ENCODE measurements at places on chromosomes 11 and 22.

GRCh38 chr11:110728476-110728875 is 16.2 kb upstream of the ARHGAP20 start:
- no peak for DNase-seq

GRCh38 chr22:43185860-43186261 is 1.1 kb downstream of the TTLL12 start:
- DNase-seq, result peak; percentile 63

DNA sequence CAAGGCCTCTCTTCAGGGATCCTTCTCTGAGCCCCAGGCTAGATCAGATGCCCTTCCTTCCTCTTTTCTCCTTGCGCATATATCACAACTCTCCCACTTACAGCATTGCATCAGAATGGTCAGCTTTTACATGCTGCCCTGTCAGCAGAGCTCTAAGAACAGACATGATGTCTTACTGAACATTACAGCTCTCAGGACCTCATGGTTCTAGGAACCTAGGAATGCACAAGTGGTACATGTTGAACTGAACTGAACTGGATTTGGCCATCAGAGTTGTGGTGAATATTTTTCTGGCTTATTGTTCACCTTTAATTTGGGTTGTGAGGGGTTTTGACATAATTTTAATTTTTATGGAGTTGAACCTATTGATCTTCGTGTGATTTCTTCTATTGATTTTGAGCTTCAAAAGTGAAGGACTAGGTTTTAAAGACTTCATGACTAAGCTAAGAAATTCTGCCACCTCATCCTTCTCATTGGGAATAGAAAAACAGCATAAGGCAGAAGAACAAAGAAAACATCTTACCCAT is 37.7 kb upstream of the SPON1 start:
- no peak for DNase-seq

GRCh38 chr22:39429916-39430575 is 26.8 kb upstream of the MGAT3 start:
- DNase-seq, result no peak

DNA sequence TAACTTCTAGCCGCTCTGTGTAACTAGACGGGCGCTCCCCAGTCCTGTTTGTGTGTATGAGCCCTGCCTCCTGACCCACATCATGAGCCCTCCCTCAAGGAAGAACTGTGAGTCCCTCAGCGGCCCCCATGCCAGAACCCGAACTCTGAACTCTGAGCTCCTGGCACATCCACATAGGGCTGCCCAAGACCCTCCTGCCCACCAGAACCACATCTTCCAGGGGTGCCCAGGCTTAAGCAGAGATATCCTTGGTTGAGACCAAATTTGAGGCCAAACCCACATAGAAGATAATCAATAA is 3.0 kb downstream of the TRIM29 start:
- no peak for DNase-seq

DNA sequence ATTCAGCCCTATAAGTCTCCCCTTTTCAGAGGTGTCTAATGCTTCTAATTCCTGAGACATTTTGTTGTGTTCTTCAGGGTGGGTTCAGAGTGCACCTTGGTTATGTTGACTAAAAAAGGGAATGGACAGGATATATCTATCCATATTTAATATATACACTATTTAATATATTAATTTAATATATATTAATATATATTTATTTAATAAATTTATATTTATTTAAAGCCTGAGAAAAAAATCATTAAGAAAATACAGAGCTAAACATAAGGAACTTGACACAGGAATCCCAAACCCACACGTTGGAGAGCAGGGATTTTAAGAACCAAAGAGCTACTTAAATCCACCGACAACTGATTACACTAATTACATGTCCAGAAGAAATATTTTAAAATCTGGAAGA is 674.2 kb upstream of the KIRREL3 start:
- DNase-seq, result no peak

GRCh38 chr11:19244621-19245020 is 3.9 kb upstream of the E2F8 start:
- DNase-seq, result no peak

GRCh38 chr11:125075900-125076317 is 12.8 kb downstream of the SLC37A2 start:
- no peak for DNase-seq

DNA sequence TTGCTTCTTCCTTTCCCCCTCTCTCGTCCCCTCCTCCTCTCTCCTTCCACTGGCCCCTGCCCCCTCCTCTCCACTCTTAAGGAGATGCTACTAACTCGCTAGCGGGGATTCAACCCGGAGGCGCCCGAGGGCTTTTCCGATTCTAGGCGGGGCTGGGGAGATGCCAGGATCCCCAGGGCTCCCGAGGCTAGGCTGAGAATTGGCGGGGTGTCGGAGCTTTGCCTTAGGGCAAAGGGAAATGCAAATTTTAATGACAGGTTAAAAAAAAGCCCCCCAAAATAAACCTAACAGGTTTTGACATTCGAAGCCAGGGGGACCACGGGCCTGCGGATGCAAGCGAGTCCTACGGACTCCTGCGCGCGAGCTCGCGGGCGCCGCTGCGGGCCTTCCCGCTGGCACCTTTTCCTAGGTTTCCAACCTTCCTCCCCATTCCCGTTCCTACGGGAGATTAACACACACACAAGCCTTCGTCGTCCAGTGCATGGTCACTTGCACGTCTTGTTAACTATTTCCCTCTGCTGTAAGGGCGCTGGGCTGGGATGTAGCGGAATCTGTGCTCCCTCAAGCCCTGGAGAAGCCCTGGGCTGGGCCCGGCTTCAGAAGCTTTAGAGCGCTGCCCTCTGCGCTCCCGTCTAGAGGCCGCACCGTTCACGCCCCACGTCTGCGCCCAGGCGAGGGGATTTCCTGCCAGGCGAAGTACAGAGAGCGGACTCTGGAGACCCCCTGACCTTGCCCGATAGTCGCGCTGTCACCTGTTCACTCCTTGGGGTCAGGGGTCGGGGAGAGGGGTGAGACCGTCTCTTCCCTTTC is 729 bp upstream of the ALX4 start:
- peak; percentile 12 for DNase-seq

GRCh38 chr11:64531906-64532312 is 59.1 kb upstream of the SLC22A12 start:
- peak; percentile 13 for DNase-seq

GRCh38 chr11:120932305-120932915 is 91.5 kb upstream of the TBCEL start:
- DNase-seq, result peak; percentile 26

- DNase-seq, result no peak
Measured at GRCh38 chr22:30289980-30290313, 642 bp upstream of the CASTOR1 start.

DNA sequence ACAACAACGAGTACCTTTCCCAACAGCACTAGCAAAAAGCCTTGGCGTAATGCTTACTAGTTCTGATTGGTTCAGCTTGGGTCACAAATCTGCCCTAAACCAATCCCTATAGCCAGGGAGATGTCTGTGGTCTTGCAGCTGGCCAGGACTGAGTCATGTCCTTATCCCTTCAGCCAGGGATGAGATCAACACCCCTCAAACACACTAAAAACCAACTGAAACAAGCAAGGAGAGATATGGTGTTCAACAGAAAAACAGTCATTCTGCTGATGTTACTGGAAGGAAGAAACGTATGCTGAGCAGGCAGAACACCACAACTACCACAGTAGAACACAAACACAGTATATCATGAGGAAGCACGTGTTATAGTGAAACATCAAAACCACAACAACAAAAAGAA is 375.6 kb downstream of the LARGE1 start:
- no peak for DNase-seq

GRCh38 chr22:36923131-36923788 is 9.8 kb downstream of the CSF2RB start:
- DNase-seq, result no peak

- DNase-seq, result no peak
Measured at GRCh38 chr11:12628314-12628713, 45.9 kb upstream of the TEAD1 start.

- no peak for DNase-seq
Measured at GRCh38 chr11:120318906-120319305, 6.2 kb upstream of the TLCD5 start.

DNA sequence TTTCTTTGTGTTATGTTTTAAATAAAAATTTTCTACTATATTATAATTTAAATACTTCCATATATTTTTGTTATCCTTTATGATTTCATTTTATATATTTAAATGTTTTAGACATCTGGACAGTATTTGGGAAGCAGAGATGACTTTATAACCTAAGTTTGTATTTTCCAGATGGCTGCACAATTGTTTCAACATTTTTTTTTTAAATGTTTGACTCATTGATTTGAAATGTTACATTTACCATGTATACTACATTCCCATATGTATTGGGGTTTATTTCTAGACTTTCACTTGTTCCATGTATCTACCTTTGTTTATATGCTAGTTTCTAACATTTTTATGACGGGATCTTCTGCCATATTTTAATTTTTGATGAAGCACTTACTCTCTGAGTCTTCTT is 766.5 kb downstream of the METTL15 start:
- no peak for DNase-seq

GRCh38 chr11:76975513-76975912 is 58.7 kb upstream of the B3GNT6 start:
- DNase-seq, result no peak

- DNase-seq, result no peak
Measured at GRCh38 chr11:44626645-44627044, 61.2 kb downstream of the CD82 start.

- DNase-seq, result no peak
Measured at GRCh38 chr11:68266936-68267880, 4.6 kb downstream of the C11orf24 start.

GRCh38 chr11:75770102-75770501 is 1.5 kb downstream of the DGAT2 start:
- no peak for DNase-seq

Data from NCI-H82 (cell line).